ENCODE measurements at places on chromosomes 4 and X.

DNA sequence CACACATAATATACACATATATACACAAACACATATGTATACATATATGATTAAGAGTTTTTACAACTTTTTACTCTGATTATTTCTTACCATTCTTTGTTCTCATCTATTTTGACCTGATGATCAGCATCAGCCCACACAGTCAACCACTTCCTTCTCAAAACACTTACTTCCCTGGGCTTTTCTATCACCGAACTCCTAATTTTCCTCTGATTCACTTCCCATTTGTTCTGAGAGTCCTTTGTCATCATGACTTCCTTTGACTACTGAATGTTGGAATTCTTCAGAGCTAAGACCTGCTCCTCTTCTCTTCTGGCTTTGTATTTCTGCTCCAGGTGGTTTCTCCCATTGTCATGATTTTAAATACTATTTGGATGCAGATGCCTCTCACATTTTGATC, 209.5 kb upstream of the AFF2 start:
- DNase-seq: no peak

GRCh38 chr4:155512817-155513216, 136.1 kb upstream of the MAP9 start:
- no peak for DNase-seq

DNA sequence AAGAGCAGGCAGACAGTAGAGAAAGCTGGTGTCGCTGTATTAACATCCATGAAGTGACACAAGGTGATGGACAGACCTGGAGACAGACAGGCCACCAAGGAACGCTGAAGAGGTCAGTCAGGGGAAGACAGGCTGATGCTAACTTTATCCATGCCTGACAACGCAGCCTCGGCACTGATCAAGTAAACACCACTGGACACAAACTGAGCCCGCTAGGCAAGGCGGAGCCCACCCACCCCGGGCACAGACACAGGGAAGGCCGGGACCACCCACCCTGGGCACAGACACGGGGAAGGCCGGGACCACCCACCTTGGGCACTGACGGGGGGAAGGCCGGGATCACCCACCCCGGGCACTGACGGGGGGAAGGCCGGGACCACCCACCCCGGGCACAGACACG, 18.8 kb downstream of the PPP2R3B start:
- DNase-seq: no peak

GRCh38 chr4:79048878-79049277, 109.6 kb upstream of the PAQR3 start:
- no peak for DNase-seq

GRCh38 chr4:86242677-86243076, 117.2 kb downstream of the MAPK10 start:
- no peak for DNase-seq

DNA sequence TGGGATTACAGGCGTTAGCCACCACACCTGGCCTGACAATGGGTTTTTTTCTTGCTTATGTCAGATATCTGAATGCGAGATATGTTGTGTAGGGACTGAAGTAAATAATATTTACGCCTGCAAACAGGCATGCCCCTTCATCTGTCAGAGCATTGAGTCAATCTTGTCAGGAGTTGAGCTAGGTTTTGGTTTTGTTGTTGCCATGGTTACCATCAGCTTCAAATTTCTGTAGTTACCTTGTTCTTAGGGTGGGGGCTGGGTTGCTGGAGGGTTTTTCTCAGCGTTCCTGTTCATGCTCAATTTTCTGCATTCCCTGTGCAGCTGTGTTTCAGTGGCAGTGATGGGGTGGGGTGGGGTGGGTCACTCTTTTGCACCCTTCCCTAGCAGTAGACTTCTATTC, 14.5 kb downstream of the MRPL1 start:
- no peak for DNase-seq
